NCI-H1092 (cell line): ENCODE measurements at places on chromosomes 3 and 15.

DNA sequence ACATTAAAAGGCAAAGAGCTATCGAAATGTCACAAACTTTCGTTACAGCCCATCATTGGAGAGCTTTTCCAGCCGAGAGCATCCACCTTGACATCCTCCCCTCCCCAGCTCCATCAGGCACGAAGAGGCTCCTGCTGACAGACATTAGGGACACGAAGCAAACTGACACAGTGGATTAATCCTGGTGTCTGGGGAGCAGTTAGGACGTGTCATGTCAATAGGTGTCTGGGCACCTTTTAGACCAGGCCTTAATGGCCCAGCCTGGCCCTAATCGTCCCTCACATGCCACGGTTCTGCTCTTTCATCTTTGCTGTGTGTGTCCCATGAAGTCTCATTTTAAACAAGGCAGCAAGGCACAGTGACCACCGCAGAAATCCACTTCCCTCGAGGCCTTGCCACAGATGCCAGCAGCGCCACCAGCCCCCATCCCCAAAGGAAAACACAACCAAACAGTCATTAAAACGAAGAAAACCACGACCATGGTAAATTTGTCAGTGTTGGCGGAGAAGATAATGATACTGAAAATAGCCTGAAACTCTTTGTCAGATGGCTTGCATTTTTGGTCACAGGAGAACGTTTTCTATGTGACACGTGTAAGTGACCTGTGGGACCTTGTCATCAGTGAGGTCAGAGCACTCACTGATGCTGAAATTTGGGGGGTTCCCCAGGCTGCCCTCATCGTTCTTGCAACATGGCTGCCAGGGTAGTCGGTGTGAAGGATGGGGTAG, 16.3 kb upstream of the PCSK6 start:
- no peak for DNase-seq

DNA sequence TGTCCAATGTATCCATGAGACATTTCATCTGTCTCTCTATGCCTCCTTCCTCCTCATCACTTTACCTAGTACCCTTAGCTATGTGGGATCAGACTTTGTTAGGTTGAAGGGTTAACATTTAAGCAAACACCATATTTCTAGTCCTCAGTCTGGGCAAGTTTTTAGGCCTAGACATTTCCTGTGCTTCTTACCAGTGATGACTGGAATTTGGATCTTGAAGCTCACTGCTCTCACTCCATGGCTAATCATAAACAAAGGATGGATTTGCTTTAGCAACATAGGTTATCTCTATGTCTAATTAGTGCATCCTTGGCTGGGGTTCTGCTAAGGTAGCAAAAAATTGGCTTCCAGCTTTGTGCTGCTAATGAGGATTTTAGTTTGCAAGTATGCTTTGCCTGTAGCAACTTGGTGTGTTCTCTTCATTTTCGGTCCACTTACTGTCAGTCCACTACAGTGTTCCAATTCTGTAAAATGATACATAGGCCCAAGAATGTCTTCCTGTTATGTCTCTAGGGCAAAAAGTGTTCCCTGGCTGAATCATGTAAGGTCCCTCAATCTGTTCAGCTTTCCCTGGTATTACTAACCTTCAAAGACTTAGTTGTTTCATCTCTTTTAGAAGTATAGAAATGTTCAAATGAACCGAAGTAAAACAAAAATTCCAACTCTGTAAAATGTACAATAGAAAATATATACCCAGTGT, 615.4 kb downstream of the CADM2 start:
- no peak for DNase-seq

DNA sequence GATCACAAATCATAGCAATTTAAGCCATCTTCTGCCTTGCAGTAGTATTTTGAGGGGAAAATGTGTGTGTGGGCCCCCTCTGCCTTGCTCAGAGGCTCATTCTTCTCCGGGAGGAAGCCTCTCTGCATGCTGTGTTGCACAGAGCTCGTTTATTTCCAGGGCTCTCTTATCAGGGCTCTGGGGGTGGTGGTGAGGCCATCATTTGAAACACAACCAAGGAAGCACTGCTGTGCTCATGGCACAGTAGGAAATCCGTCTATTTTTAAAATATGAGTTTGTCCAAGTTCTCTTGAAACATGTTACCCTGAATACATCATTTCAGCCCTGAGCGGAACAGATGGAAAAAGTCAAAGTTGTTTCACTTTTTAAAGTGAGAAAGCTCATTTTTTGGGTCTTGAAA, 369.0 kb upstream of the CFAP20DC start:
- DNase-seq = no peak

DNA sequence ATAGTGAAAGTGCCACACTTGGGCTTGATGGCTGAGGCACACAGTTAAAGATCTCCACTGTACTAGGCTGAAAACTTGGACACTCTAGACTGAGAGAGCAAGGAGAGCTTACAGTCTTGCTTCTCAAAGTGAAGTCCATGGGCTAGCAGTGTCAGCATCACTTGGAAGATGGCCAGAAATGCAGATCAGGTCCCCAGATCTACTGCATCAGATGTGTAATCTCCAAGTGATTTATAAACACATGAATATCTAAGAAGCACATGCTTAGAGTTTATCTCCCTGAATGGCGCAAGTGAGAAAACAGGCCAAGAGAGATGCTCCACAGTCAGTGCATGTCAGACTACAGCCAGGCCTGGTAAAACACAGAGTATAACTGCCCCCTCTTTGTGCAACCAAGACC, 308.6 kb downstream of the CLSTN2 start:
- no peak for DNase-seq

DNA sequence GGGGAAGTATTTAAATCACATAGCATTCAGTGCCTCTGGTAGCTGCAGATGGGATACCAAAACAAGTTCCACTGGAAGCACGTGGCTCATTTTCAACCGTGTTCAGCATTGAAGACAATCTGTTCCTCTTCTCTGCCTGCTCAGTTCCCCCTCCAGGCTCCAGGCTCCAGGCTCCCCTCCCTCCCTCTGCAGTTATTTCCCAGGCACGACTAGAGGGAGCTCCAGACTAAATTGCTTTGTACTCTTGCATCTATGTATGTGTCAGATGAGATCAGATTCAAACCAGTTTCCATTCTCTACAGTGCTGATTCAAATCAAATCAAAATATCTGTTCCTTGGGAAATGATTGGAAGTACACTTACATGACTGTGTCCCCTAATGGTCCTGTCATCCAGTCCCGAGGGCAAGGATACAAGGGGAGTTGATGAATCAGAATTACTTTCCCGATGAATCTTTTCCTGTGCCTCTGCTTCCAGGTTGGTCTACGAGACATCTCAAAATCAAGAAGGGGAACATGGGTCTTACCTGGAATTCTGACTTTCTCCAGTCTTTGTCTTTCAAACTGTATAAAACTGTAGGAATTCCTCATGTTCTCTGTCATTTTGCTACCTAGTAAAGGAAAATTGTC, 600.5 kb downstream of the EDEM1 start:
- no peak for DNase-seq

GRCh38 chr15:57094321-57095257, 176.1 kb downstream of the TCF12 start:
- DNase-seq = no peak

GRCh38 chr15:80778964-80779657, at the start of gene CEMIP:
CEMIP (plus strand) TSS chr15:80779370; CDS start chr15:80873880, 94,510 bp downstream.
- DNase-seq = peak; percentile 53

- no peak for DNase-seq
These were observed 193.3 kb upstream of the CTDSPL start for GRCh38 chr3:37668431-37668817.

DNA sequence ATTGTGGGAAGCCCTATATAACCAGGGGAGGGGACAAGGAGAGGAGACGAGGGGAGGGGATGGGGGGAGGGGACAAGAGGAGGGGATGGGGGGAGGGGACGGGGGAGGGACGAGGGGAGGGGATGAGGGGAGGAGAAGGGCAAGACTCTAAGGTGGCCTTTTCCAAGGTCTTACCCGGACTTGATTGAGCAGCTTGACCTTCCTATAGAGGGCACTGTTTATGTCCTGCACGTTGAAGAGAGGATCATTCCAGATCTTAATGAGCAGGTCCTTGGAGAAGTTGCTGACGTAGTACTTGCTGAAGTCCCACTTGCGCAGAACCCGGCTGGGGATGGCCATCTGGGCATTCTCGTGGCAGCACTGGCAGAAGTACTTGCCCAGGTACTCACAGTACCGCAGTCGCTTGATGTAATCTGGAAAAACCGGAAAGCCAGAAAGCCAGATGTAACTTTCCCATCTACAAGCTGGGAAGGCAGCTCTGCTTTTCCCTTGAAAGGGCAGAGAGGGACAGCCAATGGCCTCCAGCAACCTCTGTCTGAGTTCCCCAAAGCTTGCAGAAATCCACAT, 55.7 kb downstream of the RUBCN start:
- no peak for DNase-seq

GRCh38 chr3:119427669-119428068, 35.7 kb downstream of the TMEM39A start:
- no peak for DNase-seq

DNA sequence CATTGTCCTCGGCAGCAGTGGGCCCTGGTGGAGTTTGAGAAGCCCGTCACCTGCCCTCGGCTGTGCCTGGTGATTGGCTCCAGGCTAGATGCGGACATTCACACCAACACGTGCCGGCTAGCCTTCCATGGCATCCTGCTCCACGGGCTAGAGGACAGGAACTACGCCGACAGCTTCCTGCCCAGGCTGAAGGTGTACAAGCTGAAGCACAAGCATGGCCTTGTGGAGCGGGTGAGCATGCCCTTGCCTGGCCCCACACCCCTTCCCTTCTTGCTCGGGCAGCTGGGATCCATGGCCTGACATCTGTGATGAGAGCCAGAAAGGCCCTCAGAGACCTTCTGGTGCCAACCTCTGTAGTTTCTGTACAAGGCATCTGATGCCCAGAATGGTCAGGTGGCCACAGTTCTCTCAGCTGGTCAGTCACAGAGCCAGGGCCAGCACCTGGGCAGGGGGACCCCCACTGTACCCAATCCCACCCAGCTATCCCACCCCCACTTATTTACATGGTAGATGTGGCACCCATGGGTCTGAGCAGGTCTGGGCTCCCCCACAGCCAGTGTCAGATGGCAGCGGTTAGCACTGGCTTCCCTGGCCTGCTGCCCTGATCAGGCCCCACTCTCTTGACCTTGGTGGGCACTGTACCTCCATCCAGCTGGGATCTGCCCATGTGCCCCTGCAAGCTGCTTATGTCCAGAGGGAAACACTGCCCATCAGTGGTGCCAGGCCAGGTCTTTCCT, 124.9 kb downstream of the DNAJB8 start:
- DNase-seq = no peak

- no peak for DNase-seq
These were observed 42.6 kb downstream of the CMTM7 start for GRCh38 chr3:32434206-32434605.

DNA sequence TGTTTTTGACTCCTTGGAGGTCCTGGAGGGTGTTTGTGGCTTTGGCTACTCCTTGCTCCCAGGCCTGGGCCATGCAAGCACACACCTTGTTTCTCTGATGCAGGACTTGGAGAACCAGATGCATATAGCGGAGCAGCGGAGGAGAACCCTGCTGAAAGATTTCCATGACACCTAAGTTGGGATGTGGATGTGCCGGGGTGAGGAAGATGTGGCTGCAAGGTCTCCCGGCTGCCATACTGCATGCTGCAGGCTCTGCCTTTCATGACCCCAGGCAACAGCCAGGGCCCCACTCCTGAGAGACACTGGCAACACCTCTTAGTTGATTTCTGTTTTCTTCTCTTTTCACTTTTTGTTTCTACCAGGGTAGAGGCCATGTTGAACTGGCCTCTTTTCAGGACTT, 6.9 kb upstream of the P4HTM start:
- no peak for DNase-seq

DNA sequence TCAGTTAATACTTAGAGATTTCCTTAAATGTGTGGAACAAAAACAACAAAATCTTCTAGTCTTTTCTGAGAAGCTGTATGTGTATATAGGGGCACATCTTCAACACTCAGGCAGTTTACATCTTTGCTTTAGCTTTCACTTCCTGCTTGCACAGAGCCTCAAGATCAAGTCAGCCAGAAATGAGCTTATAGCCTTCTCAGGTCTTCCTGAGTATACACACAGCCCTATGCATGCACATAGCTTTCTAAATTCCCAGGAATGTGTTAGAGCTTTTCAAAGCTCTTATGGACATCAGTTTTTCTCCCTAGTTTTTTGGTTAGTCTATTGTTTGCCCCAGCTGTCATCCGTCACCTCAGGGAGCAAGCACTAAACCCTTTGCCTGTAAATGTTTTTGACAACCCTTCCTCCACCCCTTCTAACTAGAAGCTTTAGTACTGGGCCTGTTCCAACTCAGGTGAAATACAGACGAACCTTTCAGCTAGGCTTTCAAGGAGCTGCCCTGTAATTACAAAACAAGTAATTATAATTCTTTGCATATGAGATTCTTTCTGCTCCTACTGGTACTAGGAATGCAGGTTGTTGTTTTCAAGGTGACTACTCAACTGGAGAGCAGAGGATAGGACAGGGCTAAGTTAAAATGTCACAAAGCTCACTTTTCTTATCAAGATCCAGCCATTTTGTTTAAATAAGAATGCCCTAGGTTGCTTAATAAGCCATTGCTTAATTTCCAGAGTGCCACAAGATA, 22.6 kb upstream of the MTMR10 start:
- no peak for DNase-seq

GRCh38 chr3:149120051-149120972, 9.1 kb upstream of the HPS3 start:
- peak; percentile 48 for DNase-seq

DNA sequence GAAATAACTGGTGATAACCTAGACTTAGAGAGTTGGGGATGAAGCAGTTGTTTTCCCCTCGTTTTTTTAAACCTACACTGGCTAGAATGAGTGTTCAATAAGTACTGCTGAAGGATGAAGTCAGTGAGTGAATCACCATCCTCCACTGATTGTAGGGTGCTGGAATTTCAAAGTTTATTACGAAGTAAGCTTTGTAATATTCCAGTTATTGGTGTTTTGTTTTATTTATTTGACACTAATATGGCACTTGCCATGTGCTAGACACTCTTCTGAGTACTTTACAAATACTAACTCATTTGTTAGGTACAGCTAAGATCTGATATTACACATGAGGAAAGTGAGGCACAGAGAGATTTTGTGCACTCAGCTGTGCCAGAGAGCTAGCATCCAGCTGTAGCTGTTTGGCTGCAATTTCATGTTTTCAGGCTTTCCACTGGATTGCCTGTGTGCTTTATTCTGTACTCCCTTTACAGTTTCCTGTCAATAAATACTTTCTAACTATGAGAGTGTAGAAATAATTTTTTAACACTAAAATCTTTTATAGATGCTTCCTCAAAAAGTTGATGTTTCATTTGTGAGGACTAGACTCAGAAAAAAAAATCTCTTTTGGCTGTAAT, 5.8 kb downstream of the MAP2K5 start:
- DNase-seq = no peak

DNA sequence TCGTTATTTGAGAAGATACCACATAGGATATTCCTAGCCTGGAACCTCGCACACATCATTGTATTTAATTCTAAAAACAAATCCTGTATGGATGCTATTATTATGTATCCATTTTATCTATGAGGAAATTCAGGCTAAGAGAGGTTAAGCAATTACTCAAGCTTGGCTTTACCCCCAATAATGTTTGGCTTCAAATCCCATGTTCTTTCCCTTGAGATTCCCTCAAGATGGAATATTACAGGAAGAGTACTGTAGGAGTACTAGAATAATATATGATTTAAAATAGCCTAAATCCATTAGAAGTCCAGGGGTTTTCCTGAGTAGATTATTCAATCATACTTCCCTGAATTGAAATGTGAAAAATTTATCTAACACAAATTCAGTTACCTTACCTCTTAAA, 630.2 kb downstream of the ZNF385D start:
- DNase-seq = no peak

- no peak for DNase-seq
These were observed 3.2 kb upstream of the BCL2L10 start for GRCh38 chr15:52115598-52116427.
